Activated T-cell treated with anti-CD3 and anti-CD28 coated beads, Interleukin-2, amount 50 U/mL, for 72 hours (primary cell): ENCODE measurements at places on chromosomes 3 and 15.

DNA sequence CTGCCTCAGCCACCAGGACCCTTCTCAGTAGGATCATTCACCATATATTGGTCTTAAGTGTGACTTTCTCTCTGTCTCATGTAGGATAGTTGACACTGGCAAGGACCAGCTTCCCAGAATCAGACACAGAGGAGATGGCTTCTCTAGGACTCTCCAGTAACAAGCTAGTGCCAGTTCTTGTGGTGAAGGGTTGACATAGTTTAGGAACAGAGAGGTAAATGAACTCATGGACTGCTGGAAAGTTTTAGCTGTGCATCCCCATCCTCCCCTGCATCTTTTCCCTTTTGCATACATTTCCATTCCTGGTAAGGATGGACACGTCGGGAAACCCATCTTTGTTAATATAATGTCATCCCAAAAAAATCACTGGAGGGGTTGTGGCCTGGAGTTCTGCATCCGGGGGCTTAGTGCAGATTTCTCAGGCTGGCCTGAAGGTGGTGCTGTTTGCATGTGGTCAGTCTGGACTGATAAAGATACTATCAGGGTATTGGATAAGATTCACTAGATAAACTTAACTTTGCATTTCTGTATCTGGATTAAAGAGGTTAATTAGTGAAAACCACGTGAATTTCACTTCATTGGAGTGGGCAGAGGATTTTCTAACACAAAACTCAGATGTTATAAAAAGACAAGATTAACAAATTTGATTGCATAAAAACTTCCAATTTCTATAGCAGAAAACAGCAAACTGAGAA is 110.8 kb downstream of the TBC1D2B start:
- peak; percentile 63 for DNase-seq

DNA sequence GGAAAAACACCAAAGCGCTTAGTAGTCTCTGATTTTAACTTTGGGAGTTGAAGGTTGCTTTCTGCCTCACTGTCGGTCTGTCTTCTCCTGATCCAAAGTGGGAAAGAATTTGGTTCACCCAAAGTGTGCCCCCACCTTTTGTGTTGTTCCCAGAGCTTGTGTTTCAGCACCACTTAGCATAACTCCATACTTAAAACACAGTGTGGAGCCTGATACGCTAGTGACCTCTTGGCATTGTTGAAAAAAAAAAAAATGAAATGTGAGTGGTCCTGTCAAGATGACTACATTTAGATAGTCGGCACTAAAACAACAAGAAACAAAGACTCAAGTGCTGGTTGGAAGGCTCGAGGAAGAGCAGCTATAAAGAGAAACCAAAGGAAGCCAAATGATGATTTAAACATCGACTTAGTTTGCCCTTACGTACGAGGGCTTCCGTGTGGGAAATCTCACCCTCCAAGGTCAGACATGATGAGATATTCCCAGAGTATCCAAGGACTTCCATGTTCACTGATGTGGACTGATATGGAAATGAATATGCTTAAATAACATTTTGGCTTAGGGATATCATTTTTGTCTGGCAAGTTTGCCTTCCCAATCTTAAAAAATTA is 178.8 kb downstream of the MEIS2 start:
- no peak for DNase-seq

- DNase-seq: no peak
Measured at GRCh38 chr3:50481992-50482391, 21.4 kb downstream of the CACNA2D2 start.

DNA sequence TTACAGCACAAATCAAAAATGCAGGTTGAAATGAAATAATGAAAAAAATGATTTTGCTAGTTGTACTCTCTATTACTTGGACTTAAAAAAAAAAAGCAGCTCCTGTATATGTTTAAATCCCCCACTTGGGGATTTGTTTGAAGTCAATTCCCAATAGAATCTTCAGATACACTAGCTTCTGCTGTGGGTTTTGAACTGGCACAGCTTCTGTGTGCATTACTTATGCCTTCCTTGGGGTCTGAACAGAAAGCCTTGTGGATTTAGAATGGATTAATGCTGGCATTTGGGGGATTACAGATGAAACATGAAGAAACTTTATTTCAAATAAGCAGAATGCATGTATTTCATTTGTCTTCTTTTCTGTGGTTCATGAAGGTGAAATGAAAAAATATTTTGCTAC is 513.2 kb upstream of the TBL1XR1 start:
- no peak for DNase-seq

- no peak for DNase-seq
Measured at GRCh38 chr3:186124592-186124991, 15.7 kb upstream of the ETV5 start.

GRCh38 chr3:47846880-47847248 is 43.9 kb downstream of the DHX30 start:
- DNase-seq: no peak

DNA sequence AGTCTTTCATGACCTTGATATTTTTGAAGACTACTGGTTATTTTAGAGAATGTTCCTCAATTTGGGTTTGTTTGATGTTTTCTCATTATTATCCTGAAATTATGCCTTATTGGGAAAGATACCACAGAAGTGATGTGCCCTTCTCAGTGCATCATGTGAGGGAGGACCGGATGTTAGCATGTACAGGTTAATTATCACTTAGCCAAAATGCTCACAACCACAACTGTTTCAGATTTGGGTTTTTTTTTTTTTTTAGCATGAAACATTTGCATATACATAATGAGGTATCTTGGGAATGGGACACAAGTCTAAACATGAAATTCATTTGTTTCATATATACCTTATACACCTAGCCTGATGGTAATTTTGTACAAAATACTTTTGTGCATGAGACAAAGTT is 59.8 kb downstream of the PIK3R4 start:
- no peak for DNase-seq

DNA sequence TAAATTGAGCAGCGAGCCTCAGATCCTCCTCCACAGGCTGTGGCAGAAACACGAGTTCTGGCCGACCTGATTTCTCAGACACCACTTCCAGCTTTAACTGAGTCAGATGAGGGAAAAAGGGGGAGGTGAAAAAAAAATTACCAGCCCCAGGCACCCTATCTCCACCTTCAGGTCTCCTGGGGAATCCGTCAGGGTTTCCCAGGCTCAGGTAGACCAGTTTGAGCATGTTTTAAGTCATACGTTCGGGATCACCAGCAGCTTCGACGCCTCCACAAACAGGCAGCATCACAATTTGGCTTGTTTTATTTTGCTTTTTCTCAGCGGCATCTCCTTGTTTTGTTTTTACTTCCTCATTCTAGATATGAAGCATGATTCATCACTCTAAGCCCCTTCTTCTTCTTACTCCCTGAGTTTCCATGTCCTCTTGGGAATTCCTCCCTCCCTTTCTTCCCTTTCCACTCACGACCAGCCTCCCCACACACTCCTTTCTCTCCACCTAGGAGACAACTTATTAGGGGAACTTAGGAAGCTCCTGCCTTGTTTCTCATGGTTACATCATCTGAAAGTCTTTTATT is 190.1 kb downstream of the ZNF621 start:
- no peak for DNase-seq

GRCh38 chr3:145224886-145225285 is 936.1 kb downstream of the PLOD2 start:
- DNase-seq: no peak
